ENCODE measurements at places on chromosomes 6 and 20.
A peak's percentile ranks its signal among the peaks of the same experiment; 100 is the strongest.

DNA sequence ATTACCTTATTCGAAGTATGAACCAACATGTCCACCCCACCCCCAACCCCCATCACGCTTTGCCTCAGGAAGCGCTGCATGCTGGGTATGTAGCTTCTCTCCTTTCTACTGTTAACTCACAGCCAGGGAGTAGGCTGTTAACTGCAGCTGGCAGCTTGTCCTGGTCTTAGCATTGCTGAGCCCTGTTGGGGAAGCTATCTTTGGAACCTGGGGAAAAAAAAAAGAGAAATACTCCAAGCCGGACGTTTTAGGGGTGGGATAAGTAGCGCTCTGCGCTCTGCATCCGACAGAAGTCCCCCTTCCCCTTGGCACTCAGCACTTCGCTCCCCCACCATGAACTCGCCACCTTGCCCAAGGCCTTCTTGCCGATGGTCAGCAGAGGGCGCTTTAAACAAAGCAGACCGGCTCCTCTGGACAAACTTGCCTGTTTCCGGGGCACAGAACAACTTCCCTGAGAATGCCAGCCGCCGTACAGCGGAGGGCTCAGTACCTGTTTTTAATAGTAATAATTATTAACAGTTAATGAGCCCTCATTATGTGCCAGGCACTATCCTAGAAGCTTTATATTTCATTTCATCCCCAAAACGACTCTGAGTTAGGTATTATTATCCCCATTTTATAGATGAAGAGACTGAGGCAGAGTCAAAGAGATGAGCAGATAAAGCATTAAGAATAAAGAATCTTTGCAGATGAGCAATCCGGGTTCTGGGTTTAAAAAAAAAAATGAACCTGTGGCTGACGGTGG is 35.2 kb upstream of the MDFI start:
- peak; percentile 38 for DNase-seq

DNA sequence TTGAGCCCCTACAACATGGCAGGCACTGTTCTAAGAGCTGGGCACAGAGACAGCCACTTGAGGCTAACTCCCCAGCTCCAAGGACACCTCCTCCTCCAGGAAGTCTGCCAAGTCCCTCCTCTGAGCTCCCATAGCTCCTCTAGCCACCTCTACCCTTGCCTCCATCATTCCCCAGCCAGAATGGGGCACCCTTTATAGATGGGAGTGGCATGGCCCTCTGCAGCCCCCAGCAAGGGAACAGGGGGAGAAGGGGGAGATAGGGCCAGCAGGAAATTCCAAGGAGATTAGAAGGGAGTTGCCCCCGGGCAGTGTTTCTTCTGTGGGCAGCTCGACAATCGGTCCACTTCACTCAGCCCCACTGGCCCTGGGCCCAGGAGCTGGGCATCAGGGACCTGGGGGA is 19.7 kb upstream of the TLDC2 start:
- no peak for DNase-seq

DNA sequence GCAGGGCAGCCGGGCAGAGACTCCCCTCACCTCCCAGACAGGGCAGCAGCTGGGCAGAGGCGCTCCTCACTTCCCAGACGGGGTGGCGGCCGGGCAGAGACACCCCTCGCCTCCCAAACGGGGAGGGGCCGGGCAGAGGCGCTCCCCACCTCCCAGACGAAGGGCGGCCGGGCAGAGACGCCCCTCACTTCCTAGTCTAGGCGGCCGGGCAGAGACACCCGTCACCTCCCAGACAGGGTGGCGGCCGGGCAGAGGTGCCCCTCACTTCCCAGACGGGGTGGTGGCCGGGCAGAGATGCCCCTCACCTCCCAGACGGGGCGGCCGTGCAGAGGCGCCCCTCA is 6.6 kb upstream of the PRIM2 start:
- DNase-seq: no peak

GRCh38 chr6:158900663-158901312 is 81.6 kb upstream of the EZR start:
- DNase-seq: no peak

- DNase-seq: no peak
Measured at GRCh38 chr6:28207510-28208110, 17.5 kb upstream of the ZSCAN9 start.

GRCh38 chr6:45685076-45685475 is 307.3 kb upstream of the SUPT3H start:
- DNase-seq: no peak

DNA sequence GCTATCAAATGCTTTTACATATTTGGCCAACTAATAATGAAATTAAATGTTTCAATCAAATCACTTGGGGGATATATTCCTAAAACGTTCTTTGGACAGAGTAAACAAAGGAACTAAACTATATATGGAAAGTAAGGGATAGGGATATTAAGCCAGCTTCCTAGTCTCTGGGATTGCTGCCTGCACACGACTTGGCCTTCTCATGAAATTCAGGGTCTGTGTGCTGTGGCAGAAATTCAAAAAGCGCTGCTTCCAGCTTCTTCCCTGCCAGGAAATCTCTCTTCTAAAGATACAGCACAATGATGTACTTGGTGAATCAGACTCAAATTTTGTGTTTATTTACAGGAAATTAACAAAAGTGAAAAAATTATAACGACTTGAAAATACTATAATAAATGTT is 206.3 kb upstream of the RAB32 start:
- DNase-seq: no peak
